Panc1 (cell line): ENCODE measurements at places on chromosomes 11 and 22. TPM values are rescaled to one million over a fixed set of nuclear protein-coding genes. Genes with fewer than 3 reads are reported as not detected.

- peaks cover 15% of the 10 kb centered on the region for H3K27me3 ChIP-seq
- no peak for DNase-seq
- H3K4me3 ChIP-seq: no peak overlapping the region
- H3K4me1 ChIP-seq: no peaks in the 10 kb centered on the region
These were observed 124.3 kb upstream of the NTM start for GRCh38 chr11:131246156-131246555.

LINC01488 gene
- not detected for total RNA-seq

DNA sequence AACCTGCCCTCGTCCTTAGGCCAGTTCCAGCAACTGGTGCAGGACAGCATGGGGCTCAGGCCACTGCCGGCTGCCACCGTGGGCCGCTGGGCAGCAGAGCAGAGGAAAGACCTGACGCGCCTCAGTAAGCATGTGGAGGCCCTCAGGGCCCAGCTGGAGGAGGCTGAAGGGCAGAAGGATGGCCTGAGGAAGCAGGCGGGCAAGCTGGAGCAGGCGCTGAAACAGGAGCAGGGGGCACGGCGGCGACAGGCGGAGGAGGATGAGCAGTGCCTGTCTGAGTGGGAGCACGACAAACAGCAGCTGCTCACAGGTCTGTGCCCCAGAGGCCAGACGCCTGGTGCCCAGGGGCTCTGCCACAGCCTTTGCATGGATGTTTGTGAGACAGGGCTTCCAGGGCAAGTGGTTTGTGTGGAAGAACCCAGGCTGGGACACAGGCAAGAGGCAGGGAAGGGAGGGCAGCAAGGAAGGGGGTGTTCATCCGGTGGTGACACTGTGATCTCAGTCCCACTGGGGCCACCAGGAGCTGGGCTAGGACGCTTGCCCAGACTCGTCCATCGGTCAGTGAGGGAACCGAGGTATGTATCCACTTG, 13.9 kb downstream of the CCDC157 start:
- H3K27me3 ChIP-seq: no peaks in the 10 kb centered on the region
- H3K36me3 ChIP-seq: no peaks in the 10 kb centered on the region
- DNase-seq: no peak
- no peaks in the 10 kb centered on the region; the same call in 1 of the 2 replicates for H3K4me1 ChIP-seq
- no peak overlapping the region for H3K27ac ChIP-seq
- no peak overlapping the region for H3K4me3 ChIP-seq

SEPTIN3 gene
- 3.9 TPM for total RNA-seq

CCDC73 gene
- not detected for total RNA-seq

FIBIN gene
- total RNA-seq: not detected
